ENCODE measurements at places on chromosomes 7 and 10.
A peak's percentile ranks its signal among the peaks of the same experiment; 100 is the strongest.

GRCh38 chr10:98033515-98033914, 3.1 kb upstream of the CRTAC1 start:
- DNase-seq = no peak

- no peak for DNase-seq
These were observed 22.6 kb upstream of the PSAP start for GRCh38 chr10:71873582-71874211.

DNA sequence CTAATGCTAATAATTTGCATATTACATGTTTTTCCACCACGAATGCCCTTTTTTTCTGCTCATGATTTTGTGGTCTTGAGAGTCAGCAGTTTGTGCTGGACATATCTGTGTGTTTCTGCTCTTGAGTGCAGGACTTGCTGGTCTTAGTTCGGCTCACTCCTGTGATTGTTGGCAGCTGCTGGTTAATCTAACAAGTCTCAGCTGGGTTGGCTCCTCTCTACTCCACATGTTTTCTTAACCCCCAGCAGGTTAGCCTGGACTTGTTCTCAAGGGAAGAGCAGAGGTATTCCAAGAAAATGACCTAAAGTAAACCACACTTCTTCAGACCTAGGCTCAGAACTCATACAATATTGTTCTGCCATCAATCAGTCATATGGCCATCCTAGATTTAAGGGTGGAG, 1238.9 kb downstream of the XPNPEP1 start:
- no peak for DNase-seq

- no peak for DNase-seq
These were observed 28.7 kb upstream of the USP6NL start for GRCh38 chr10:11639849-11640764.

- DNase-seq = no peak
These were observed 139.5 kb downstream of the MAPK8 start for GRCh38 chr10:48445932-48446331.

DNA sequence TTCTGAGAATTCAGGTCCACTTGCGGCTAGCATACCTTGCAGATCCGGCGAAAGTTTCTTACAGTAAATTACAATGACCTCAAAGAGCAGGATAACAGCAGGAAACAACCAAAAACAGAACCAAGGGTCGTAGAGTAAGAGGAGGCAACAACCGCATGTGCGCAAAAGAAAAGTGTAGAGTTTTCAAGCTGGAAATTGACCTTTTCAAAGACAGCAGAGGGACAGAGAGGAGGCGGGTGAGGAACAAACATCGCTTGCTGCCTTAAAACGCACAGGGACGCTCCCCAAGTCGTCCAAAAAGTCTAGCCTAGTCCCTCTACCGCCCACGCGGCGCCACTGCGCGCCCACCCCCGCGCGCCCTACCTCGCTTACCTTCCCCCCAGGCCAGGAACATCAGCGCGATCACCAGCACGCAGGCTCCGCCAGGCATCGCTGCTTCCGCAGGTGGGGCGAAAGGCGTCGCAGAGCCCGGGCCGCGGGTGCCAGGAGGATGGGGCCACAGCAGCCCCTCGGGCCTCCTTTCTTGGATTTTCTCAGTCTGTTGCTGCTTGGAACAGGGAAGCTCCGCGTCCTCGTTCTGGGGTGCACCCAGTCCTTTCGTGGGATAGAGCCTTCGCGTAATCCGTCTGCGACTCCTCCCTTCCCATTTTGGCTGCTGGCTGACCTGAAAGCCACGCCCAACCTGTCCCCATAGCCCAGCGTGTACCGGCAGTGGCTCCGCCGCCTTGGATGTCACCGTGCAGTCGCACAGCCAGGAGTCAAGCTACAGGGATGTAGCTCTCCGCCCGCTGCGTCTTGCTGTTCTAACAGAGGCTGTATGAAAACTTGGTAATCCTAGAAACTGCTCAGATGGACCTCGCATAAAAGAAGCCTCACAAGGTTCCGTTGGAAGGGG, at the start of gene VWDE:
VWDE (minus strand) TSS at position 579 of the 895 bp plus-strand sequence; CDS start at position 430, 149 bp downstream.
- DNase-seq = no peak

DNA sequence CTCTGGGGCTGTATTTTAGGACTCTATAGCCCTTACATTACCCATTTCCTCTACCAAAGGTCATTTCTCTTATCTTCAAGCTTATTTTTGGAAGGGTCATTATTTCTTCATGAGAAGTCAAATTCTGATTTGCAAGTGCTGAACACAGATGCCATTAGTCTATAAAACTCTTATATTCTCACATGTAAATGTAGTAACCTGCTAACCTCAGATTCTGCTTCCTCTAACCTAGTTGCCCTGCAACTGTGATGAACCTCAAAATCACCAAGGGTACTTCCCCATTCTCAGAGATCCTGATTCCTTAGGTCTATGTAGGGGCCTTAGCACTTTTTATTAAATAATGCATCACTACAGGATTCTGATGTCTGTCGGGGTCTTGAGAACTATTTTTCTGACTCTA, 6.3 kb downstream of the FAS start:
- peak; percentile 86 for DNase-seq

- DNase-seq = peak; percentile 82
These were observed 13.6 kb downstream of the PRXL2A start for GRCh38 chr10:80421707-80422536.

DNA sequence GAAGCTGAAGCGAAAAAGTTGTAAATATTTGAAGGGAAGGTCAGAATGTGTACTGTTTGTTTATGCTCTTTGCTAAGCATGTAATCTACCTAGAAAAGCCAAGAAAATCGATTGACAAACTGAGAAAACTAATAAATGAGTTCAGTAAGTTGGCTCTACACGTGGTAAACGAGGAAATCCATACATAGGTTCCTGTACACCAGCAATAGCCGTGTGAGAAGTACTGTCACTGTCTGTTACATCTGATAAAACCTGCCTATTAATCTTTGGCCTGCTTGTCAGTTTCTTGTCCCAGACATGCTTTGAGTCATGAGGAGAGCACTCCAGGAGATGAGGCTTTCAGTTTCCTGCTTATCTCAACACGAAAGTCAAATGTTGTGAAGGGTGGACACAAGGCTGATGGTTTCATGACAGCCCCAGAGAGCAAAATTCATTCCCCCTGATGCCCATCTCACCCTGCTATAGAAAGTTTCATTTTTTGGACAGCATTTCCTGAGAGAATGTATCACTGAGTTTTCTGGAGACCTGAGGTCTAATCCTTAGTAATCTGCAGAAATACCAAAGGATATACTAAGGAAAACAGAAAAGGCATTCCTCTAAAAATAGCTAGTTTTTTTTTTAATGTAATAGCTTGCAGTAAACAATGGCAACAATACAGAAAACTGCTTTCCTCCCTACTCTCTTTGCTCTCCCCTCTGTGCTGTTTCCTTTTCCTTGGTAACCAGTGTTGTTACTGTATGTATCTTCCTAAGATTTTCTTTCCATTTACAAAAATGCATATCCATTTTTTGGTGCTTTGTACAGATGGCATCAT, 18.8 kb downstream of the BMPR1A start:
- no peak for DNase-seq

- DNase-seq = no peak
These were observed 119.9 kb downstream of the NRBF2 start for GRCh38 chr10:63253040-63253439.

GRCh38 chr7:124322561-124322960, 289.7 kb upstream of the TMEM229A start:
- DNase-seq = no peak

DNA sequence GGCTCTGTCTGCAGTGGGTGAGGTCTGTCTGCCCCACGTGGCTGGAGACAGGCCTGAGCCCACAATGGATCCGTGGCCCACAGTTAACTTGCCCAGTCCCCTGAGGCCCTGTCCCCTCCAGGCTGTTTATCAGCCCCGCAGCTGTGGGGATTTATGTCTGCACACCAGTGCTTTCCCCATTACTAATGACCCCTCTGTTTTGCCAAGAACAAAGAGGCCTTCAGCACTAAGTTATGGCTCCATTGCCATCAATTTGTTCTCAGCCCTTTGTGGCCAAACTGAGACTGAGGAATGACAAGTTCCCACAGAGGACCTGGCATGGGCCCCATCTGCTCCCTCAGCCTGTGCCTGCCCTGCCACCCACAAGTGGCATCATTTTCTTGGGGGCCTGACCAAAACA, 138.2 kb downstream of the C10orf105 start:
- DNase-seq = no peak

DNA sequence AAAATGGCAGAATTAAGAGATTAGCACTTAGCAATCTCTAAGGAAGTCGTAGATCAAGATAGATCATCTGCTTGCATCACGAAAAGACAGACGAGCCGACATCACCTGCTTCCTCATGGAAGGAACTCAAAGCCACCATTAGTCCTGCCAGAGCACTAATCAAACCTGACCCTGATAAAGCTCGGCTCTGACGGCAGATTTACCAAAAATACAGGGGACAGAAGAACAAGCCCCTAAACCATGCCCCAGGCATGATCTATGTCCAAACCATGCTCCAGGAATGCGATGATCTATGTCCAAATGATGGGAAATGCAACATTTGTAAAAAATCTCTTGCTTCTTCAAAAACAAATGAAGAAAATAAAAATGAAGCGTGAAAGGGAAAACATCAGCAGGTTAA, 182.8 kb downstream of the TCERG1L start:
- no peak for DNase-seq

DNA sequence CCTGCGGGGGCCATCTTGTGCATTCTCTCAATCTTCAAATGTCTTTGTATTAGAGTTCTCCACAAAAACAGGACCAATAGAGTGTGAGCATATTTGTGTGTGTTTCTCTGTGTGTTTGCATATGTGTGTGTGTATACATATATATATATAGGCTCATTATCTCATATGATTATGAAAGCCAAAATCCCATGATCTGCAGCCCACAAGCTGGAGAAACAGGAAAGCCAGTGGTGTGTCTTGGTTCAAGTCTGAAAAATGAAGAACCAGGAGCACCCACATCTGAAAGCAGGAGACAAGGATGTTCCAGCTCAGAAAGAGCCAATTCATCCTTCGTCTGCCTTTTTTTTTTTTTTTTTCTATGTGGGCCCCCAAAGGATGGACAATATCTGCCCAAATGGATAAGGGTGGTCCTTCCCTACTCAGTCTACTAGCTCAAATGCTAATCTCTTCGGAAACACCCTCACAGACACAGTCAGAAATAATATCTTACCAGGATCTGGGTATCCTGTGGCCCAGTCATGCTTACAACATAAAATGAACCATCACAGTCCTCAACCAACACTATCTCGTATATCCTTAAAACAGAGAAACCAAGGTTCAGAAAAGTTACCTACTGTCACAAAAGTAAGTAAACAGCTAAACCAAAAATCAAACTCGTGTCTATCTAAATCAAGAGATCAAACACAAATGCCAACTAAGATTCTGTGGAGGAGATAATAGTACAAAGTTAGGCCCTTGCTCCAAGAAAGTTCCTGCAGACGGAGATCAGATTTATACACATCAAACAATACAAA, 141.9 kb downstream of the JMJD1C start:
- no peak for DNase-seq

- DNase-seq = no peak
These were observed 180.5 kb downstream of the CREB5 start for GRCh38 chr7:28592861-28593260.

DNA sequence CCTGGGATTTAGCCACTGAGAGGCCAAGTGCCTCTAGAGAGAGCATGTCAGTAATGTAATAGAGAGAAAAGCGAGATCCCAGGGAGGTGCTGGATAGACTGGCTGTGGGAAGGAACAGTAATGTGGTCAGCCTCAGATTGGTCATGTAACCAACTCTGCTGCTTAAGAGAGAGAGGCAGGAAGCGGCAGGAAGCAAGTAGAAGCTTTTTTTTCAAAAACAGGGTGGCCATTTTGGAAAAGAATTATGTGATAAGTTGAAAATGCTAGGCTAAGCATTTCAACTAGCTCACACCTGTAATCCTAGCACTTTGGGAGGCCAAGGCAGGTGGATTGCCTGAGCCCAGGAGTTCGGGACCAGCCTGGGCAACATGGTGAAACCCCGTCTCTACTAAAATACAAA, 3.7 kb upstream of the PCOLCE start:
- no peak for DNase-seq

GRCh38 chr10:130254243-130254642, 118.1 kb downstream of the GLRX3 start:
- DNase-seq = no peak

DNA sequence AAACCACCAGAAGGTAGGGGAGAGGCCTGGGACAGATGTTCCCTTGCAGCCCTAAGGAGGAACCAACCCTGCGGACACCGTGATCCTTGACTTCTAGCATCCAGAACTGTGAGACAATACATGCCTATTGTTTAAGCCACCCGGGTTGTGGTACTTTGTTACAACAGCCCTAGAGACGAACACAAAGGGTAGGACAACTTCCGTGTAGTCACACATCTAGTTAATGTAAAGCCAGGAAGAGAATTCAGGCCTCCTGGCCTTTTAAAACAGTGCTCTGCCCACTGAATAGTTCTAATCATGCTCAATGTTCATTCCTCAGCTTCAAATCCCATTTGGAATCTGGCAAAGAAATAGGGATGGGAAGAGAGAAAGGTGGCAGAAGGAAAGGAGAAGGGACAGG, 240.2 kb upstream of the KMT2E start:
- no peak for DNase-seq

GRCh38 chr7:69301253-69301652, 297.0 kb upstream of the AUTS2 start:
- DNase-seq = no peak

- DNase-seq = no peak
These were observed 194.4 kb downstream of the RELN start for GRCh38 chr7:103795107-103795506.

- DNase-seq = no peak
These were observed 184.4 kb downstream of the MDFIC start for GRCh38 chr7:115106316-115106715.

DNA sequence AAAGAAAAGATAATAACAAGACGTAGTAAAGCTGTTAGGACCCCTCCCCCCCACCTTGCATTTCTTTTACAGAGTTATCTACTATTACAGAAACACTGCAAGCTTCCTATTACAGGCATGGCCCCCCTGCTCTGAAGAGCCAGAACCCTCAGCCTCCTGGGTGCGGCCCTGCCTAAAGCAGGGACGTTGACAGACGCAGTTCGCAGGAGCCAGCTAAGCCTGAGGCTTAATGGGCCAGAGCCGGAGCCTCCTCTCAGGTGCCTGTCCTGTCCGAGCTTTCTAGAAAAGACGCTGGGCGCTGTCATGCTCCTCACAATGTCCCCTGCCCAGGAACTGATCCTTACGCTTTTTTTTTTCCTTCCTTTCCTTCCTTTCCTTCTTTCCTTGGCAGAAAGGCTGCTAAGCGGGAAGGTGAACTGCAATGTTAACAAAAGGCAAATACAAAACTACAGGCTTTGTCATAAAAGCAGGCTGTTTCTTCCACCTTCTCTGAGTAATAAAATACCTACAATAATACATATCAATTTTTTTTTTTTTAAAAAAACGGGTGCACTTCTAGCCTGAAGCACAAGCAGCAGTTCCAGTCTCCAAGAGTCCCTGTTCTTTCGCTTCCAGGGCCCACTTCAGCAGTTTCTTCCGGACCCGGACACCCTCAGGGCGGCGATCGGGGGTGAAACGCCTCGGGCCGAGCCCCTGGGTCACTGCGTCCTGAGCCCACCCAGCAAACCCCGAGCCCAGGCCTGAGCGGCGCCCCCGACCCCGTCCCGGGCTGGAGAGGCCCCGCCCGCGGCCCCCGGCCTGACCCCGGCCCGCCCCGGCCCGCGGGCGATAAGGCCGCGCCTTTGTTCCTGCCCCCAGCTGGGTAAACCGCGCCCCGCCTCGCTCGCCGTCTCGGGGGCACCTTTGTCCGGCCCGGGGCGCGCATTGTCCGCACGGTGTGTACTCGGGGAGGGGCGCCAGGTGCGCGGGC, 11.2 kb downstream of the MNX1 start:
- DNase-seq = no peak
